Activated CD8-positive, alpha-beta memory T cell treated with anti-CD3 and anti-CD28 coated beads for 24 hours (primary cell): ENCODE measurements at places on chromosomes 5 and 9.

DNA sequence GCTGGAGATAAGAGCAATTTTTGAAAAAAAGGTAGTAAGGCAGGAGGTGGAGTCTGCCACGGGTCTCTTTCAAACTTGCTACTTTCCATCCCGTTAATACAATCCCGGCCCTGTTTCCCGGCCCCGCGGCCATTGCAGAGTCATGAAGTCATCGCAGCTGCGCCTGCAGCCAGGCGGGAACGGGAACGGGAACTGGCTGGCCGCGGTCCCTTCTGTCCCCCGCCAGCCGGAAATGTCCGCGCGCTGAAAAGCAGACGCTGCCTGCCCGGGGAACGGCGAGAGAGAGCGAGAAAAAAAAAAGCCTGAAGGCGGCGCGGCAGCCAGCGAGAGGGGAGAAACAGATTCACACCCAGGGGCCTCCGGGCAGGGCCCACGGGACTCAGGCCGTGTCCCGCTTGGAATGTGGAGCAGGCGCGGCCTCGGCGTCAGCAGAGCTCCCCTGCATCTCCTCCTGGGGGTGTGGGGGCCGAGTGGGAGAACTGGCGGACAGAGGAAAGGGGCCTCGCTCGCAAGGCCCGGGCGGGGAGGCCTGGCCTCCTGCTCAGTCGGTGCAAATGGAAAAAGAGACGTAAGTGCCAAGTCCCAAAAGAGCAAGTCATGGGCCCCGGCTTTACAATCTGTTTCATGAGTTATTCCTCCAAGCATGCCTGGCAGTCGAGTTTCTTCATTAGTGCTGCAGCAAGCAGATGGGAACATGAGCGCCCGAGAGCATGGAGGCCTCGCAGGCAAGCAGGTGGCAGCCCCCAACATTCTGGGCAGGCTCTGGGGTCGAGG is 201.2 kb upstream of the GAS1 start:
- no peak for DNase-seq

- DNase-seq: no peak
Measured at GRCh38 chr5:17400724-17401469, 97.1 kb upstream of the TAF11L2 start.

DNA sequence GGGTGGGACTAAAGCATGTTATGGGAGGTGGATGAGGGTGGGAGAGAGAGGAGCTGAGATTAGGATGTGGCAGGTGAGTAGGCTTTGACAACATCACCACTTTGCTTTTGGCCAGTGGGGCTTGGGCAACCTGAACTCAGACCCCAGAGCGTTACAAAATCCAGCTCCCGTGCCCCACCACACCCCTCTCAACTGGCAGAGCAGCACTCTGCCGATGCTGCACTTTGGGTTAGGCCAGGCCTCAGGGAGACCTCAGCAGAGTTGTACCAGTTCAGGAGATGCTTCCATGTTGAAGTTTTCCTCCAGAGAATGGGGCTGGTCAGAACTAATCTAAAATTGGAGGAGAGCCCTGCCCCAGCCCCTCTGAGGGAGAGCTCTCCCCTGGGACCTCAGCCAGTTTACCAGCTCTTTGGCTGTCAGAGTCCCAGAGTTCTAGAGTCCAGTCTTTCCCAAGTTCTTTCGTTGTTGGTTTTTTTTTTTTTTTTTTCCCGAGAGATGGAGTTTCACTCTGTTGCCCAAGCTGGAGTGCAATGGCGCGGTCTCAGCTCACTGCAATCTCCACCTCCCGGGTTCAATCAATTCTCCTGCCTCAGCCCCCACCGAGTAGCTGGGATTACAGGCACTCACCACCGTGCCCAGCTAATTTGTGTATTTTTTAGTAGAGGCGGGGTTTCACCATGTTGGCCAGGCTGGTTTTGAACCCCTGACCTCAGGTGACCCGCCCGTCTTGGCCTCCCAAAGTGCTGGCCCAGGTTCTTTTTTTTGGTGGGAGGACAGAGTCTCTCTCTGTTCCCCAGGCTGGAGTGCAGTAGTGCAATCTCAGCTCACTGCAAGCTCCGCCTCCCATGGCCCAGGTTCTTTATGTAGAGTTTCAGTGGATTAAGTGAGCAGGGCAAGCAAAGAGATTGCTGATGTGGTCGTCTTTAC is 17.8 kb downstream of the NUDT2 start:
- no peak for DNase-seq

DNA sequence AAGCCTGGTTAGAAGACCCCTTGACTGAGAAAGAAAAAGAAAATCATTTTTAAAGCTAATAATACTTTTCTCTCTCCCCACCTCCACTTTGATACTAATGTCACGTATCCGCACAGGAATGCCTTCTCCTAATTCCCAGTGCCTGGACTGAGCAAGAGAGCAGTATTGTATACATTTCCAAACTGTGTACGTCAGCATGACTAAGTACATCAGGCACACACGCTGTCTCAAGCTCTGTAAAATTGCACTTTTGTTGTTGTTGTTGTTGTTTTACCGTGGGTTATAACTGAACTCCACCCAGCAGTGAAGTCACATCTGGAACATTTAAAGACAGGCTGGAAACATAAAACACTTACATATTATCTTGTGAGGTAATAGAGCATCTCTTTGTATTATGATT is 407.6 kb downstream of the DNAH5 start:
- DNase-seq: no peak

DNA sequence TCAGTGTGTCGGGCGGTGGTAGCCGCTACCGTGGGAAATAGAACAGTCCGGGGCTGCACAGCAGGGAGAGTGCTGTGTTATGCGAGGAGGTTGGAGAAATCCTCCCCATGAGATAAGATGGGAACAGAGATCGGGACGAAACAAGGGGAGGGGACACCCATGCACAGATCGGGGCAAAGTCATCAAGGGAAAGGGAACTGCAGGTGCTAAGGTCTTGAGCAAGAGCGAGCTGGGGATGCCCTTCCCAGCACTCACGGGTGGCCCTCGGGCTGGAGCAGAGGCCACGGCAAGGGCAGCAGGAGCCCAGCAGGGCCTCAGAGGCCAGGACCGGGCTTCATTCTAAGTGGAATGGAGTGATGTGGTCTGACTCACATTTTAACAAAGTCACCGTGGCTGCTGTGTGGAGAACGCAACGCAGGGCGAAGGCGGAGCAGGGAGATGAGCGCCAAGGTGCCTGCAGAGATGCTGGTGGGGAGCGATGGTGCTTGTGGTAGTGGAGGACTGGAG is 7.7 kb downstream of the IL13 start:
- no peak for DNase-seq

DNA sequence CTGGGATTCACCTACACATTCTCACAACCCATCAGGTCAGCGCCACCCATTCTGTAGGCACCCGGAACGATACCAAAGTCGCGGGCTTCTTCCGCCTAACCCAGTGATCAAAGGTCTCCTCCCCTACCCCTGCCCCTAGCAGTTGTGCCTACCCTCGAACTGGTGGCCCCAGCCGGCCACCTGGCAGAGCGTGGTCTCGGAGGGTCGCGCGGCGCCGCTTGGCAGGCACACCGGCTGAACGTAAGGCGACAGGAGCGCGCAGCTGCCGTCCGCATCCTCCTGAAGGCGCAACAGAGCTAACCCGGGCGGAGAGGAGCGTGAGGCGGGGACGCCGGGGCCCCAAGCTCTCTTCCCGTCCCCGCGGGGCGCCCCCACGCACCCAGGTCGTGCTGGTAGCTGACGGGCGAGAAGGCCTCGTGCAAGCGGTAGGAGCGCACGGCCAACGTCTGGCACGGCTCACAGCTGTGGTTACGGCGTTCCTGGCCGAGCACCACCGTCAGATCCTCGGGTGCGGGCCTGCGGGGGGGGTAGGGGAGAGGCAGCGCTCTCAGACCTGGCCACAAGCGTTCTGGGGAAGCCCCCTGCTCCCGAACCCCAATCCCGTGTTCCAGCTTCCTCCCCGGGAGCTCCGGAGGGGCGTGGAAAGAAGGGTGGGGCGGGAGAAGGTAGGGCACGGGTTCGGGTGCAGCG is 2.8 kb upstream of the PFN3 start:
- no peak for DNase-seq

- DNase-seq: no peak
Measured at GRCh38 chr9:22165144-22165543, 156.0 kb upstream of the CDKN2B start.

- no peak for DNase-seq
Measured at GRCh38 chr9:93051680-93052089, 6.8 kb upstream of the SUSD3 start.

GRCh38 chr9:137428841-137429545 is 5.8 kb downstream of the NOXA1 start:
- DNase-seq: no peak

DNA sequence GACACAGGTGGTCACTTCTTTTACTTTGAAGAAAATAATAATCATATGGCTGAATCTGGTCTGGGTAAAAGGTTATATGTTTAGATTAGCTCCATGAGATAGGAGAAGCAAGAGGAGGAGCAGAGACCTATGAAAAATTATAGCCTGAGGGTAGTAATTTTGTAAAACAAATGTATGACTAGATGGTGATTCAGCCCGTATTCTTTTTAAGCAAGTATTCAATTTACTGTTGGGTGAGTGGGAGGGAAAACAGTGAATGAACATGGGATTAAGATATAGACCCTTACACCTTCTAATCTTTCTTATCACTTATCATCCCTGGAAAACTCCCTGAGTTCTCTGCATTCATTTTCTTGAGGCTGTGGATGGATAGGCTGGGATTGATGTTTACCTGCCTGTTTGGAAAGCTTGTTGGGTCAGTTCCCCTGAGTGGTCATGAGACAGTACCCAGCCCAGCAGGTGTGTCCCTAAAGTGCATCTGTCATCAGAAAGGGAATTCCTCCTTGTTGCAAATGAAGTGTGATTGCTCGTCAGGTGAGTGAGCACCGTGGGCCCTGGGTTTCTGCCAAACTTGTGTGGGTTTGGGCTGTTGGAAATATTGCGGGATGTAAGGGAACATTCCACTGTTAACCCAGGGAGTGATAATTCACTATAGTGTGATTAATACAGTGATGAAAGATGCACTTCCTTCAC is 101.2 kb upstream of the GDNF start:
- no peak for DNase-seq

GRCh38 chr9:36742264-36742663 is 169.6 kb downstream of the MELK start:
- no peak for DNase-seq

GRCh38 chr5:156188016-156188415 is 138.9 kb upstream of the SGCD start:
- no peak for DNase-seq

GRCh38 chr9:7097785-7098752 is 340.3 kb downstream of the KDM4C start:
- no peak for DNase-seq

DNA sequence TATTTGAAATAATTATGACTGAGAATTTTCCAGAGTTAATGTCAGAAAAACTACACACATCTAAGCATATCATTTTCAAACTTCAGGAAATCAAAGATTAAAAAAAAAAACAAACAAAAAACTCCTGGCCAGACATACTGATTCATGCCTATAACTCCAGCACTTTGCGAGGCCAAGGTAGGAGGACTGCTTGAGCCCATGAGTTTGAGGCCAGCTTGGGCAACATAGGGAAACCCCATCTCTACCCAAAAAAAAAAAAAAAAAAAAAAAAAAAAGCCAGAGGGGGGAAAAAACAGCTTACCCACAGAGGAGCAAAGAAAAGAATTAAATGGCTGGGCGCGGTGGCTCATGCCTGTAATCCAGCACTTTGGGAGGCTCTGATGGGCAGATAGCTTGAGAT is 22.4 kb downstream of the EFCAB9 start:
- DNase-seq: no peak

GRCh38 chr5:60738461-60738860 is 38.5 kb upstream of the DEPDC1B start:
- no peak for DNase-seq
